ENCODE measurements at places on chromosomes 12 and 14.

DNA sequence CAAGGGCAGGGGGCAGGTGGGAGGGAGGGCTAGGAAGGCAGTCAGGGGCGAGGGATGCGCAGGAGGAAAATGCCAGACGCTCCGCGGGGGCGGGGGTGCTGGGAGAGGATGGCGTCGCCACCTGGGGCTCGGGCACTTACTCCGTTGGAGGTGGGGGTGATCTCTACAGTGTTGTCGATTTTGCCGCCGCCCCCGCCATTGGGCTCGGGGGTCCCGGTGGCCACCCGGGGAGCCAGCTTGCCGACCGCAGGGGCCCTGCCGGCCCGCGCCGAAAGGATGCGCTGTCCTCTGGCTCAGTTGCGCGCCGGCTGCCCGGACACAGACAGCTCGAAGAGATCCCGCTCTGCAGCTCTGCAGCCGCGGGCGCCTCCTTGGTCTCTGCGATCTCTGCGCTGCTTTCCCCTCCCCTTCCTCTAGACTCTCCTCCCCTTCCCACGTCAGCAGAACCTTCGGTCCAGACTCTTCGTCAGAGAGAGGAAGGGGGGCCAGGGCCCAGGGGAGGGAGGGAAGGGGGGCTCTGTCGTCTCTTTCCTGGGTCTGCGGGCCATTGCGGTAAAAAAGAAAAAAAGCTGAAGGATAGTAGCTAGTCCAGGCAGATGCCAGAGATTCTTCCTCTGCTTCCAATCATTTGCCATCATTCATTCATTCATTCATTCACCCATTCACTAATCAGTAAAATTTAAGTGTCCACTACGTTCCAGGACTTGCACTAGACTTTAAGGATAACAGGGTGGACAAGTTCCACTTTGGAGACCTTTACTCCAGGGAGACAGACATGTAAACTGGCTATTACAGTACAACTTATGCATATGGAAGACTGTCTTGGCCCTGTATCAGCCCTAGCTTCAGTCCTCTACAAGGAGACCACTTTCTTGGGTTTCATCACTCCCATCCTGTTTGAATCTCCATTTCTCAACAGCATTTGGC, at the start of gene SLC22A17:
Gene SLC22A17, minus strand, starts transcription at position 382 of the 927 bp plus-strand sequence.
- DNase-seq: peak; percentile 26

GRCh38 chr12:120684523-120684932, 2.4 kb upstream of the MLEC start:
- DNase-seq: no peak

DNA sequence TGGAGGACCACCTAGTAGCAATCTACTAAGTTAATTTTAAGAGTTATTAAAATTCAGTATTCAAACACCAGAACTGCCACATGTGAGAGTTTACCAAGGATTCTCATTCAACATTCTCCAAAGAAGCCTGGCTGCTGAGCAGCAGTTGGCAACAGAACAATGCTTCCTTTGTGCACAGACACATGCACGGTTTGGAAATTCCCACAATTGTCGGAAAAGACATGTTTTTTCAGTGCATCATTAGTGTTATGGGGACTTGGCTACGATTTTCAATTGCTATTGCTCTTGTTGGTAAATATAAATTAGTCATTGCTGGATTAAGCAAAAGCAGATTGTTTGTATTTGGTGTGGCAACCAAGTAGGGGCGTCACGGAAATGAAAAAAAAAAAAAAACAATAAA, 22.2 kb downstream of the ST8SIA1 start:
- DNase-seq: no peak

GRCh38 chr12:19000836-19001235, 128.7 kb upstream of the PLEKHA5 start:
- DNase-seq: no peak

DNA sequence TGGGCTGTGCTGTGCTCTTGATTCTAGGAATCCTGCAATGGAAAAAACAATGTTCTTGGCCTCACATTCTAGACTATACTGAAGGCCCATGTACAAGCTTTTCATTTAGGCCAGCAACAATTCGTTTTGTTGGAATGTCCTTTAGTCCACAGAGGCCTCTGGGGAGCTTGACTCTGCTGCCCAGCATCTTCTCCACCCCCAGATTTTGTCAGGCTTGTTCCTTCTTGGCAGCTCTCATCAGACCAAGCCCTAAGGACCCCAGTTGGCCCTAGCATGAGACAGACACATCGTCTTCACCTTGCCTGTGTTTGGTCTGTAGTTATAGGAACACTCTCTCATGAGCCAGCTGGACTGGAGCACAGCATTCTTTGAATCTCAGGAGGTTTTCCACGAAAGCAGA, 300.1 kb downstream of the VRK1 start:
- DNase-seq: no peak

GRCh38 chr12:33116284-33116683, 219.7 kb upstream of the PKP2 start:
- no peak for DNase-seq

DNA sequence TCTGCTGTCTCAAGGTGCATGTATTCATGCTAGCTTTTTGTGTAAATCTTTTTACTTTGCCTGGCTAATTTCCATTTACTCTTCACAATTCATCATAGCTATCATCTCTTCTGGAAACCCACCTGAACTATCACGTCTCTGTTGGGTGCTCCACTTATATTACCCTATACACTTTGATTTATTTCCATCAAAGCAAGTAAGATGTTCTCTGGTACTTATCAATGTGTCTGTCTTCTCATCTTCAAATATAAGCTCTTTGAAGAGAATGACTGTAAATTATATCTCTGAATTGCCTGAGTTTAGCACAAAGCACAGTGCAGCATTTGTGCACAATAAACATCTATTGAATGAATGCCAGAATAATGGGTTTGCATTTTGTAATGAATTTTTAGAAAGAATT, 1129.7 kb downstream of the LRFN5 start:
- DNase-seq: no peak

DNA sequence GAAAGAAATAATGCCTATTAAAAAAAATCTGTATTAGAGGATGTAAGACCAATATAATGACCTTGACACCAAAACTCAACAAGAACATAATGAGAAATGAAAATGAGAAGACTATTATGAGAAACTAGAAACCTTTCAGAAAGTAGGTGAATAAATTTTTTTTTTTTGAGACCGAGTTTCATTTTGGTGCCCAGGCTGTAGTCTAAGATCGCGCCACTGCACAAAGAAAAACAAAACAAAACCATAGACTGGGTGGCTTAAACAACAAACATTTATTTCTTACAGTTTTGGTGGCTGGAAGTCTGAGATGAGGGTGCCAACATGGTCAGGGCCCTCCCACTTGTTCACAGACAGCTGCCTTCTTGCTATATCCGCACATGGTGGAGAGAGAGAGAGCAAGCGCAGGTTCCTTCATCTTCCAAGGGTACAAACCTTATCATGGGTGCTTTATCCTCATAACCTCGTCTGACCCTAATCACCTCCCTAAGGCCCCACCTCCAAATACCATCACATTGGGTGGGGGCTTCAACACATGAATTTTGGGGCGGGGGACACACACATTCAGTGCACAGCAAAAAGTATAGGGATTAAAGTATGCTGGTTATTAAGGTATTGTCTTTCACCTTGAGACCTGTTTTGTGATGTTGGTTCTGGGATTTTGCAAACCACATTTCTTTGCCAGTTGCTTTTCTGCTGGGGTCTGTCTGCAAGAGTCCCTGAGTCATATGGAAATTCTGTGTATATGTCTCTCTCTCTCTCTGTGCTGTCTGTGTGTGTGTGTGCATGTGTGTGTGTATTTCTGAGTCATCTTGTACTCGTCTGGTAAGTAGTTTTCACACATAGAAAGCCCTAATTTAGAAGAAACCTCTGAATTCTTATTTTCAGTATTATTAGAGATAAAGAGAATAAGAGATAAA, 26.2 kb downstream of the ZCRB1 start:
- DNase-seq: peak; percentile 65

DNA sequence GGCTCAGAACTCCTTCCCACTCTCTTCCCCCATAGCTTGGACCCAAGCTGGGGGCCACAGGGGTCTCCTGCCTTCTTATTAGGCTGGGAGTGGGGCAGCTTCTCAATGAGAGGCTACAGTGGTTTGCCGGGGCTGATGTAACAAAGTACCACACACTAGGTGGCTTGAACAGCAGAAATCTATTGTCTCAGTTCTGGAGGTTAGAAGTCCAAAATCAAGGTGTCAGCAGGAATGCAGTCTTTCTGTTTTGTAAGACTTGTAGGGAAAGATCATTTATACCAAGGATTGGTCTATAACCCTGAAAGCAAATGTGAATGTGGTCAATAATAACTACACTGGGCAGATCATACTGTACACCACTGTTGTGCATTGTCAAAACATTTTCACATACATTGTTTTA, 124.5 kb upstream of the ARHGAP5 start:
- no peak for DNase-seq

GRCh38 chr12:88634008-88634407, 53.7 kb upstream of the KITLG start:
- no peak for DNase-seq

GRCh38 chr14:95877633-95878032, 1.0 kb downstream of the TUNAR start:
- no peak for DNase-seq

- no peak for DNase-seq
Observed at GRCh38 chr12:110739488-110739887, 3.2 kb downstream of the PPP1CC start.

GRCh38 chr12:93434256-93434865, 7.4 kb downstream of the UBE2N start:
- DNase-seq: no peak

- no peak for DNase-seq
Observed at GRCh38 chr12:131942671-131943070, 7.1 kb upstream of the EP400 start.

- no peak for DNase-seq
Observed at GRCh38 chr14:30354439-30354838, 204.5 kb upstream of the G2E3 start.

- DNase-seq: no peak
Observed at GRCh38 chr14:65548878-65549277, 136.3 kb downstream of the FUT8 start.

- DNase-seq: no peak
Observed at GRCh38 chr14:100567009-100567876, 20.0 kb downstream of the BEGAIN start.

GRCh38 chr14:78254911-78255461, 84.8 kb downstream of the NRXN3 start:
- peak; percentile 6 for DNase-seq

GRCh38 chr12:121930862-121931261, 12.5 kb downstream of the CFAP251 start:
- DNase-seq: no peak

DNA sequence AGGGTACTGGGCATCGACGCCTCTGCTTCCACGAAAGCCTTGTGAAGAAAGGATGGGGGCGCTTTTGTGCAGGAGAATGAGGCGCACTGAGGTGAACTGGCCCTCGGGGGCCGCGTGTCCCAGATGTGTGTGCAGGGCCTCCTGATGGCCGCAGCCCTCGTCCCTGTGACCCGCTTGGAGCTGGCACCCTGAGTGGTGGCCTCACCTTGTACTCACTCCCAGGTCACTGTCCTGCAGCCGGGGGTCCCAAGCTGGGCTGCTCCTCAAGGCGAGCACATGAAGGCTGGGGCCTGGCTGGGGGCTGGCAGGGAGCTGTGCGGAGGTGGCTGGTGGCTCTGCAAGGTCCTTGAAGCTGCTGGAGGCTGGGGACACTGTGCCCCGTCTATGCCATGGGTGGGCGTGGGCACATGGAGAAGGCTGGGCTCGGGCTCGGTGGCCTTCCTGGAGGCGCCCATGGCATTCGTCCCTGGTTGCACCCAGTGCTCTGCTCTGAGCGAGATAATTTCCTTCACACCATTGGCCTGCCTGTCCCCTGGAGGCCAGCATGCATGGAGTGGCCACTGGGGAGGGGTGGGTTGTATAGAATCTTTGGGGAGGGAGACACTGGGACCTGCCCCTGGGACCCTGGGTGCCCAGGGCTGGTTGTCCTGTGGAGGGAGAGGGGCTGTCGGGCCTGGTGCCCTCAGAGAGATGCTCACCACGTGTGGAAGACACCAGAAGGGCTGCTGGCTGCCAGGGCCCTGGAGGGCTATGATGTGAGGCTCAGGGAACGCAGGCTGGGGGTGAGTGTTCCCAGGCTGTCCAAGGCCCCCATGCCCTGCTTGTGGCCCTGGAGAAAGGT, 79.3 kb downstream of the TMEM121 start:
- DNase-seq: no peak

DNA sequence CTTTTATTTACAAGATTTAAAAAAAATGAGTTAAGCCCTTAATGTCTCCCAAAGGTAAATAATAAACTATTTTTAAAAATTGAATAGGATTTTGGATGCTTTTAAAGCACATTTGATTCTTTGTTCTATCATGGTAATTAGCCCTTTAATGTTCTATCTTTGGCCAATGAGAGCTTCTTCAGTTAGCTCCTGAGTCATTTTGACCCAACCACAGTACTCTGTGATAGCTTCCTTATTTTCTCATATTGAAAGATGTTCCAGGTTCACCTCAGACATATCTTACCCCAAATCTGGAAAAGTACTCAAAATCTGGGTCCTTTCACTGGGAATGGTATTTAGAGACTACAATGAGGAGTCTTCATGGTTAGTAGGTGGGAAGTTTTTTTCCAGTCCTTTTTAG, 98.0 kb downstream of the MYRFL start:
- DNase-seq: no peak

- DNase-seq: no peak
Observed at GRCh38 chr12:6963791-6964413, 6.6 kb downstream of the PHB2 start.

GRCh38 chr14:100587086-100587762, at the start of gene BEGAIN:
Gene BEGAIN, minus strand, starts transcription at chr14:100587417. Its CDS starts 127 bp downstream, at chr14:100587290.
- peak; percentile 36 for DNase-seq

DNA sequence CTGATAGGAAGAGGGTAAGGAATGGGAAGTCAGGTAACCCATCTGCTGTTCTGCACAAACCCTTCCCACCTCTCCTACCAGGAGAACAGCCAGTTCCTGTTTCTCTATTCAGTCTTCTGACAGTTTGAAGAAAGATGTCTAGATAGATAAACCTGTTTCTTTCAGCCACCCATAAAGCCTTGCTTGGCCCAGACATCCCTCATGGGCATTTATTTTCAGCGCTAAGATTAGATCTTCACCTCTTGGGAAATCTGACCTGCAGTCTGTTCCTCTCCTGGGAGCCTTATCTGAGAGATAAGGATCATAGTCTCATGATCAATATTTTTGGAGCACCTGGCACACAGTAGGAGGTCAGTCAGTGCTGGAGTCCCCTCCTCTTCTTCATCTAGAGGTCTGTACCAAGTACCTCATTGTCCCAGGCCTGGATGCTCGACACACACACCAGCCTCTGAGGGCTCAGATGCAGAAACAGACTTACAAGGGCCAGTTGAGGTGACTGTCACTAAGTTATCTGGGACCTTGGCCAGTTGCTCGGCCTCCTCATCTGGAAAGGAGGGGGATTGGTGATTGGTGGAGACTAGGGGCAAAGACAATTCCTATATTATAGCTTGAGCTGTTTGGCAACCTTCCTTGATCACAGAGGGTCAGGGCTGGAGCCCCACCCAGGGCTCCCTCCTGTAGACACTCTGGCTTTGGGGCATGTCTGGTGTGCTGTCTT, 18.2 kb downstream of the ACVRL1 start:
- no peak for DNase-seq

- no peak for DNase-seq
Observed at GRCh38 chr14:70189456-70190077, 816 bp upstream of the SLC8A3 start.

GRCh38 chr12:128178966-128179365, 88.0 kb upstream of the TMEM132C start:
- no peak for DNase-seq

- no peak for DNase-seq
Observed at GRCh38 chr12:80798281-80798680, 81.6 kb downstream of the MYF5 start.

GRCh38 chr14:44961151-44961553, 595 bp downstream of the KLHL28 start:
- peak; percentile 36 for DNase-seq

GRCh38 chr14:94975366-94975765, 182.0 kb downstream of the DICER1 start:
- DNase-seq: no peak

- no peak for DNase-seq
Observed at GRCh38 chr14:75794615-75795038, 133.6 kb downstream of the TTLL5 start.
